ENCODE measurements at places on chromosomes 5 and 9.
A peak's percentile ranks its signal among the peaks of the same experiment; 100 is the strongest.

DNA sequence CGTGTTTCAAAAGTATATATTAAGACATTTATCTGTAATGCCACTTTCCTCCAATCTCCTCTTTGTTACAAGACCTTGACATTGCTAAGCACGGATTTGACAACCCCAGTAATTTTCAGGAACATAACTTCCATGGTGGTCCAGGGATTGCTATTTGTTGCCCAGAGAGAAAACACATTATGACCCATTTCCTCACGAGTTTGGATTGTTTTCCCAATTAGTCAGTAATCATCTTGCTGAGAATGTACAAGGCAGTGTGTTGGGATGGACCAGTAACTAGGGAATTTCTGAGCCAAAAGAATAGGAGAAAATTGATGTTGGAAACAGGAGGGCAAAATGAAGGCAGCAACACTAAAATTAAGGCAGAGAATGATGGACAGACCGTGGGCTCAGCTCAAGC, 574.1 kb downstream of the EBF1 start:
- DNase-seq = no peak

GRCh38 chr9:134937566-134938345, 20.0 kb upstream of the FCN1 start:
- DNase-seq = peak; percentile 50

DNA sequence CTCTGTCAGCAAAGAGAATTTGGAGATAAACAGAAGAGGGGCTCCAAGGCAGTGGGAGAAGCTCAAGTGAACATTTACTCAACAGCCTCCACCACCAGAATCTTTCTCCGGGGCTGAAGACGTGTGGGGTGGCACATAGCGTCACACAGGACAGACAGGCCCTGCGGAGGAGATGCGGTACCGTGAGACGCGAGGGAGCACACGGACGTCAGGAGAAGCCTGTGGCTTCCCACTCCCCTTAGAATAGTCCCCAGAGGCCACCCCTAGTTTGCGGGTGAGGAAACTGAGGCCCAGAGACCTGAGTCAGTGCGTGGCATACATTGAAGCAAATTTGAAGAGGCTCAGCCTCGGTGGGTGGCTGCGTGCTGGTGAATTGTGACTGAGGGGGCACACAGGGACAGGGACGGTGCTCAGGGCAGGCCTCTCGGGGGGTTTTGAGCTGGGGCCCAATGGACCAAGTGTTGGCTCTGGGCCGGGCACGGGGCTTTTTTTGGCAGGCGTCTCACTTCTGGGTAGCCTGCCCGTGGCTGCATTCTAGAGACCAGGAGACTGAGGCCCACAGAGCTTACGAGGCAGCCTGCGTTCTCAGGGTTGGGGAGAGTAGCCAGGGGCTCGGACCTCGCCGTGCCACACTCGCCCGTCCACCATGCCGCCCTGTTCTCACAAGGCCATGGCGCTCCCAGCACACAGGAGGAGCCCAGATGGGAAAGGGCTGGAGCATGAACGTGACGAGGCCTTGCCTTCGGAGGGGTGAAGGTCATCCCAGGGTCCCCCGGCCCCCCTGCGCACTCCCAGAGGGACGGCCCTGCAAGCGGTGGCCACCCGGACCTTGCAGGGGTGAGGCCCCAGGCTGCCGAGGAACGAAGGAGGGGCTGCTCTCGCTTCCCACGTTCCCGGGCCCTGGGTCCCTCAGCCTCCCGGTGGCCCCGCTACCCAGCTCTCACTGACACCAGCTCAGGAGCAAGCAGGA, 220.6 kb downstream of the C9orf50 start:
- no peak for DNase-seq

DNA sequence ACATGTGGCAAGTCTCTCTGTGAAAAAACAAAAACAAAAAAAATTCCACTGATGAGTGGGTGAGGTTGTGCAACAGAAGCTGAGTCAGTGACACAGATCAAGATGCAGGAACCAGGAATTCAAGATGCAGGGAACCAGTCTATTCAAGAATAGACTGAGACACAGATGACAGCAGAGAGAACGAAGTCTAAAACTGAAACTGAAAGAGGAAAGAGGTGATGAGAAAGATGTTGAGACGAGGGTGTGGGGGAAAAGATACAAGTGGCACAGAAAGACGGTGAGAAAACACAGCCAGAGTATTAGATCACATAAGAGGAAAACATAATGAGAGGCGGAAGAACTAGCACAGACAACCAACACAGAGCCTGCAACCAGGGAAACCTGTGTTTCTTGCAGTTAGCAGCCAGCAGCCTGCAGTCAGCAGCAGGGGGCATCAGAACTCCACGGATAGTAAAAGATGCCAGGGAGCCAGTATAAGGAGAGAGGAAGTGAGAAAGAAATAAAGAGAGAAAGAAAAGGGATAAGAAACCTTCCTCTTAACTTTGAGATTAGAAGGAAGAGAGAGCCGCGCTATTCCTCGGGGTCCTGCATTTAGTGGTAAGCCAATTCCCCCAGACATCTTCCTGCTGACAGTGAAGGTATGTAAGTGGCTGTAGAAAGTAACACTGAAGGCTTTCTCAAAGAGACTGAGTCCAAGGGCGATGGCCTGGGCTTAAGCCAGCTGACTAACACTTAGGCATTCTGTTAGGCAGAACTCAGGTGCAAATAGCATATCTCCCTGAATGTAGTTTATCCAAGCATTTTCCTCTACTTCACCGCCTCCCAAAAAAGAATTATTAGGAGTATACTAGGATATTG, 79.0 kb downstream of the TLR4 start:
- DNase-seq = peak; percentile 15

GRCh38 chr9:107487521-107488374, 1.8 kb downstream of the KLF4 start:
- peak; percentile 40 for DNase-seq

GRCh38 chr5:82635561-82636288, 357.6 kb upstream of the RPS23 start:
- no peak for DNase-seq

- DNase-seq = peak; percentile 10
Measured at GRCh38 chr9:112921549-112921948, 30.9 kb upstream of the SLC46A2 start.

DNA sequence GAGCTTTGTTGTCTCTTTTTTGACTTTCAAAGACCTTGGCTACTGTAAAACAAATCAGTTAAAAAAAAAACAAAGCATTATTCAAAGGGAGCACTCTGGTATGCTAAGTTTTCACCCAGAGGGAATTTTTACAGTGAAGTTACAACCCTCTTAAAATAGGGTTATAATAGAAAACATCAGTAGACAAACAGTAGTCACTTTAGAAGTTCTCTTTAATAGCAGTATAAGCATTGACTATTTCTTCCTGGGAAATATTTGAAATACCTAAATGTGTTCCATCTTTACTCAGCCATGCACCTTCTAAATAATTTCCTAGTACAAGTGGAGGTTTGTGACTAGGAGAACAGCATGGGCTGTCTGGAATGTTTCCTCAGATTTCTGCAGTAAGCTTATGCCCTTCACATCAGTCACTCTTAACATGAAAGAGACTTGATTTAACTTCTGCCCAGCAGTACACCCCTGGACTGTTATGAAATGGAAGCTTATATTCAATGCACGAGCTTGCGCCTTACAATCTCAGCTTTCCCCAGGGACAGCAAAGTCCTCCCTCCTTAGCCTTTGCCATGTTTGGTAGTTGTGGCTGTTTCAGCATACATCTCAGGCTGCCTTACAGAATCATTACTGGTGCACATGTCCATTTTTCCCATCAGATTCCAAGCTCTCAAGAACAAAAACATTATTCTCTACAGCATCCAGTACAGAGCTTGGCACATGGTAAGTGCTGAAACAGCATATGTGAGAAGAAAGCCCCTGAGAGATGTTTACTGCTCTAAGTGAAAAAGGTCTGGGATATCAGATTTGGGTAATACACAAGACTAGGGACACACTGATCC, 191.5 kb downstream of the ZNF608 start:
- DNase-seq = no peak

GRCh38 chr5:2754581-2755075, 3.2 kb upstream of the IRX2 start:
- no peak for DNase-seq

- DNase-seq = no peak
Measured at GRCh38 chr9:16884373-16884772, 13.9 kb upstream of the BNC2 start.

GRCh38 chr5:132445640-132445923, 45.0 kb downstream of the IRF1 start:
- DNase-seq = no peak

DNA sequence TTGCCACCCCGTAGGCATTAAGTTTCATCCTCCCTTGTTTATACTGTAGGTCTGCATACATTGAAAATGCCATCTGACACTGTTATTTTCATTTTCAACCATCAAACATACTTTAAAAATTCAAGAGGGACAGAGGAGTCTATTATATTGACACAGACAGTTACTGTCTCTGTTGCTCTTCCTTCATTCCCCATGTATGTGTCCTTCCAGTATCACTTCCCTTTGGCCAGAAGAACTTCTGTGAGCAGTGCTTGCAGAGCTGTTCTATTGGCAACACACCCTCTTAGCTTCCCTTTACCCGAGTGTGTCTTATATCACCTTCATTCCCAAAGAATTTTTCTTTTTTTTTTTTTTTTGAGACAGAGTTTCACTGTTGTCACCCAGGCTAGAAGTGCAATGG, 42.8 kb downstream of the RASGEF1C start:
- no peak for DNase-seq

- DNase-seq = no peak
Measured at GRCh38 chr5:45862763-45863162, 166.6 kb upstream of the HCN1 start.

- DNase-seq = no peak
Measured at GRCh38 chr5:56169281-56169680, 63.8 kb downstream of the ANKRD55 start.

GRCh38 chr5:71860048-71860447, 141.0 kb downstream of the CARTPT start:
- DNase-seq = no peak

- no peak for DNase-seq
Measured at GRCh38 chr5:122937914-122938313, 92.5 kb downstream of the SNX24 start.

DNA sequence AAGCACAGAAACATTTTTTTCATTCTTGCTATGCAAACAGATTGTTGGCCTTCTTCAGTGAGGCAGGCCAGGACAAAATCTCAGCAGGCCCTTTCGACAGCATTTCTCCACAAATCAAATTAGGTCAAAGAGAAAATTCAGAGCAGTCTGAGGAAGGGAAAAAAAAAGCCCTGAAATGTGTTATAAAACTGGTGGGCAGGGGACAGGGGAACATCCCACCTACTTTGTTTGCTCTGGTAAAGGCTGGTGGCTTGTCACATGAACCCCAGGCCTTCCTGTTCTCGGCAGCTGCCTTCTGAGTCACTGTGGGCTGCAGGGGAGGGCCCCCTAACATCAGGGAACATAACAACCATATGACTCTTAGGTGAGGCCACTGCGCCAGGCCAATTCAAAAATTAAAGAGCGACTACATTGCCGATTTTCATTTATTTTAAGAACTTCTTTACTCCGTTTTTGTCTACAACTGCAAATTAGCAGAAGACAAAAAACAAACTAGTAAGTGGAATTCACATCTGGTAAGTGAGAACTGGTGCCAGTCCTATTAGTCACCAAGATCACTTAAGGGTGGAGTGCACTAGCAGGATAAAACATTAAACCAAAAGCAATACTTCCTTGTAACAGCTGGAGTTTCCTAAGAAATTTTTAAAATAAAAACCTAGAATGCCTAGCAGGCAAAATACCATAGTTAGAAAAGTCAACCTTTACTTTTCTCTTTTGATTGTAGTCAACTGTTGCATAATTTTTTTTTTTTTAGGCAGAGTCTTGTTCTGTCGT, 46.2 kb upstream of the DENND4C start:
- no peak for DNase-seq

DNA sequence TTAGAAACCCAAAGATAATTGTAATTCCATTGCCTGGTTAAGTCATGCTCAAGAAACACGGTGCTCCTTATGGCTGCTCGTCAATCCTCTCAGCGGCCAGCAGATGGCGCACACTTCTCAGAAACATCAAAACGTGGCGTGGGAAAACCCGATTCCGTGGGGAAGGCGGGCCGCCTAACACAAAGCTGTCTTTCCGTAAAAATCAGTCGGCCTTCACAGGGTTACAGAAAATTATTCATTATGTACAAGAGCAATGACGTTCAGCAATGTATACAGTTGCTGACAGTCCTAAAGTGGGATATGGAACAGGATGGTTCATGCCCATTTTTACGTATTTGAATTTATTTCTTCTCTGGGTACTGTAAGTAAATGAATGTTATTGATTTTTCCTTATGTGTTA, 83.5 kb downstream of the PDE4D start:
- peak; percentile 62 for DNase-seq

DNA sequence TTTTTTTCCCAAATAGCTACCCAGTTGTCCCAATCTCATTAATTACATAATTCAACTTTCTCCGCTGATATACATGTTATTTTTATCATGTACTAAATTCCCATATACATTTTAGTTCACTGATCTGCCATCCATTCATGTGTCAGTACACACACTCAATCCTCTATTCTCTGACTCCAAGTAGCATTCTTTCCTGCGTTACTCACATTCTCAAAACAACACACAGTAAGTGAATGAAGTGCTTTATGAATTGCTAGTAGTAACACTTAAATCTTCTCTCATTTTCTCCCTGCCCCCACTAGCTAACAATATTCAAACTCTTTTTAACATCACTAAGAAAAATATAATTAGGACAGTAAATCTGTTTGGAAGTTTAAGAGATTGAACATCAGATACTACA, 8.9 kb downstream of the ZNF366 start:
- no peak for DNase-seq

GRCh38 chr5:144581044-144581443, 410.4 kb downstream of the KCTD16 start:
- DNase-seq = no peak

DNA sequence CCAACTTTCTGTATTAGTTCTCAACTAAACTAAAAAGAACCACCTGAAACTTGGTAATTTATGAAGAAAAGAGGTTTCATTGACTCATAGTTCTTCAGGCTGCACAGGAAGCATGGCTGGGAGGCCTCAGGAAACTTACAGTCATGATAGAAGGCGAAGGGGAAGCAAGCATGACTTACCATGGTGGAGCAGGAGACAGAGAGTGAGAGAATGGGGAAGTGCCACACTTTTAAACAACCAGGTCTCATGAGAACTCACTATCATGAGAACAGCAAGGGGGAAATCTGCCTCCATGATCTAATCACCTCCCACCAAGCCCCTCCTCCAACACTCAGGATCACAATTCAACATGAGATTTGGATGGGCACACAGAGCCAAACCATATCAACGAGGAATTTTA, 123.5 kb downstream of the DEPDC1B start:
- DNase-seq = no peak

- DNase-seq = no peak
Measured at GRCh38 chr5:126680191-126680817, 79.6 kb downstream of the PHAX start.

GRCh38 chr9:77125665-77126064, 51.7 kb upstream of the VPS13A start:
- DNase-seq = no peak
